ENCODE measurements at places on chromosomes 3 and 15. TPM values are rescaled to one million over a fixed set of nuclear protein-coding genes. Genes with fewer than 3 reads are reported as not detected.
A peak's percentile ranks its signal among the peaks of the same experiment; 100 is the strongest.

The PLA2G4D gene
- not detected for total RNA-seq

The ADAMTSL3 gene
- 0.58 TPM for total RNA-seq

The GAP43 gene
- not detected for total RNA-seq

The FOXB1 gene
- total RNA-seq, result not detected

The ARPIN gene
- 9.1 TPM for total RNA-seq

The CEP63 gene
- total RNA-seq, result 21.4 TPM

The LSM3 gene
- 24.7 TPM for total RNA-seq

The IGSF10 gene
- total RNA-seq, result under 0.01 TPM

The PAQR5 gene
- total RNA-seq, result 10.1 TPM

The LYZL4 gene
- not detected for total RNA-seq

The AQP9 gene
- total RNA-seq, result not detected

GRCh38 chr3:4314688-4315087 lies 11.5 kb downstream of the SETMAR start:
- DNase-seq, result no peak

DNA sequence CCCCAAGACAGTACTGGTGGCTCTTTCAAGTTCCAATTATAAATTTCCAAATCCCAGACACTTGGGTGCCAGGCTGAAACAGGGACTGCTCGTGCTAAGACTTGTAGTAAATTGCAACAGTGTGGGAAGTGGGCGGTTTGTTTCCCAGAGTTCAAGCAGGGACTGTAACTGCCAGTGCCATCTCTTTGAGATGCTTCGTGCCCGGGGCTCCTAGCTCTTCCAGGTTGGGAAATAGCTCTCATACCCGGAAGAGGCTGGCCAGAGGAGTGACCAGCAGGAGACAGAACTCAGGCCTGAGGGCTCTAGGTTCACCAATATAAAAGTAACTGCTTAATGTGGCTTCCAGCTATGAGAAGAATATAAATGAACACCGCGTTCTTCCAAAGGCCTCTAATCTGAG lies 54.0 kb upstream of the NEO1 start:
- DNase-seq, result no peak

- no peak for DNase-seq
Measured at GRCh38 chr15:47366884-47367283, 350.4 kb upstream of the SEMA6D start.

DNA sequence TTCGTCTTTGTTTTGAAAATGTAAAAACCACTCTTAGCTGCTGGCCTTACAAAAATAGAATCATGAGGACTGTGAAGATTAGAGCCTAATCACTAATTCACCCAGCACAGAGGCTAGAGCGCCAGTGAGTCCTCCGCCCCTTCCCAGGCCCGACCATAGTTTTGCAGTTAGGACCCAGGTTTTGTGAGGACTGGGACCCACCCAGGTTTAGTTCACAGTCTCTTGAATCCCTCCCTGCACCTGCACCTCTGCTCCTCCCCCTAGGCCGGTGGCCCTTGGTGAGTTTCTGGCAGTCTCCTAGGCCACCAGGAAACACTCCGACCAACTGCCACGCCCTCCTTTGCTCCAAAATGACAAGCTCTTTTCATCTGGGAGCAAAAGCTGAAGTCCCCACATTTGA lies 136.0 kb upstream of the CCDC54 start:
- no peak for DNase-seq

- no peak for DNase-seq
Measured at GRCh38 chr3:177527182-177527581, 329.9 kb upstream of the TBL1XR1 start.

DNA sequence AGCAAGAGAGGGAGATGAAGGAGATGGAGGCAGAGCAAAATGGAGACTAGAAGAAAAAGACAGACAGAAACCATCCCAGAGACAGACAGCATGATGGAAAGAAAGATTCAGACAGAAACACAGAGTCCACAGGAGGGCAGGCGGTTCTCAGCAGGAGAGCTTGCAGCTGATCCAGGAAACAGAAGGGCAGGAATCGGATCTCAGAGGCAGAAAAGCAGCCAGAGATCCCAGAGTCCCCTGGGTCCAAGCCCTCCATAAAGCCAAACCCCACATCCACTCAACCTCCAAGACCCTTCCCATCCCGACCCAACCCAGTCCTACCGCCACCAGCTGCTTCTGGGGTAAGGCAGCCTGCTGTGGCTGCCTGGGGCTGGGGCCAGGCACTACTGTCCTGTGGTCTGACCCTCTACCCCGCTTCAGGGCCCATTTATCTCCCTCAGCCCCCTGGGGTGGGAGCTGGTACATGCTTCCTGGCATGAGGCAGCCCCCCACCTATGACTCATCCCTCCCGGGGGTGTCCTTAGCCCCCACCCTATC lies at the start of gene UCN2:
TSS of gene UCN2 (minus strand) at position 400 of the 537 bp plus-strand sequence. CDS start 657 bp downstream, outside the sequence.
- no peak for DNase-seq

DNA sequence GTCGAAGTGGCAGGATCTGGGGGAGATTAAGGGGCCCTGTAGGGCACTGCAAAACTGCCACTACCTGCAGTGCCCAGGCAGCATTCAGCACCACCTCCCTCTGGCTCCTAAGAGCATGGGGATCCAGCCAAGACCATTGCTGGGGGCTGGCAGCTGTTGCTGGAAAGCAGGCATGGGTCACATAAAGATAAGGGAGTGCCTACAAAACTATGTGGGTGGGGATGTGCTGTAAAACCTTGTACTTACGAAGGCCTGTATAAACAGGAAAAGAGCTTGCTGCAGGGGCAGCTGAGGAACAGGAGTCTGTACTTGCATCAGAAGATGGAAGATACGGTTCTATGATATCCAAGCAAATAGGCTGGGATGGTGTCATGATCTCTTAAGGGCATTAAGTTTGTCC lies 27.1 kb downstream of the IL20RB start:
- DNase-seq, result no peak

GRCh38 chr15:77748078-77749064 lies 115.7 kb upstream of the LINGO1 start:
- no peak for DNase-seq

- no peak for DNase-seq
Measured at GRCh38 chr15:28022961-28023360, 76.2 kb downstream of the OCA2 start.

- DNase-seq, result no peak
Measured at GRCh38 chr3:151558661-151559060, 97.8 kb upstream of the IGSF10 start.

GRCh38 chr3:196735751-196736150 lies 3.9 kb upstream of the PAK2 start:
- no peak for DNase-seq

- peak; percentile 95 for DNase-seq
Measured at GRCh38 chr3:186598108-186598784, 14.6 kb upstream of the AHSG start.

DNA sequence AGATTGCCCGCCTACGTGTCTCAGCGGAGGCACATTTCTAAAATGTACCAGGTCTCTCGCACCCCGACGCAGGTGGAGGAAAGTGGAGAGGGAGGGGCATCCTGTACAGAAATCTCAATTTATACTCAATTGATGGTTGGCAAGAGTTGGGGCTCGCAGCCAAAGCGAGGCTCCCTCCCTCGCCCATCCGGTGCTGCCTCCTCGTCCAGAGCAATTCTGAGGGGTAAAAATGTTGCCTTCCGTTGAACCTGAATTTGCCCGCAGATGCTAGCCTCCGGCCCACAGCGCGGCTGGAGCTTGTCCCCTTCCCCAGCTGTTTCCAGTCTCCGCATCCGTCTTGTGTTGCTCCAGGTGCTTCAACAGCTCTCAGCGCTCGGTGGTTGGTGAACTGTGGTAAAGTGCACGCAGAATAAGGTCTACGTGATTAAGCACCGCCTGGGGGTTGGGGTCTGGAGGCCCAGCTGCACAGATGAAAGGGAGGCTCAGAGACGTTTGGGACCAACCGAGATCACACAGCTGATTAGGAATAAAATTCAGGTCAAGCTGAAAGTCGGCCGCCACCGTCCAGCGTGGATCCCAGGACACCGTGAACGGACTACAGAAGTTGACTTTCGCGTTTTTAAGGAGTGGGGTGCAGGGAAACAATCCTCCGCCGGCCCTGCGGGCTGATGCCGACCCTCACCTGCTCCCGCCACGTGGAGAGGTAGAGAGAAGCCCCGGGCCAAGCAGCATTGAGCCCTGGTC lies 846 bp upstream of the POLG start:
- no peak for DNase-seq

GRCh38 chr3:157381606-157382005 lies 55.0 kb upstream of the PTX3 start:
- DNase-seq, result no peak

GRCh38 chr3:140924097-140924873 lies 17.4 kb upstream of the SLC25A36 start:
- DNase-seq, result no peak

DNA sequence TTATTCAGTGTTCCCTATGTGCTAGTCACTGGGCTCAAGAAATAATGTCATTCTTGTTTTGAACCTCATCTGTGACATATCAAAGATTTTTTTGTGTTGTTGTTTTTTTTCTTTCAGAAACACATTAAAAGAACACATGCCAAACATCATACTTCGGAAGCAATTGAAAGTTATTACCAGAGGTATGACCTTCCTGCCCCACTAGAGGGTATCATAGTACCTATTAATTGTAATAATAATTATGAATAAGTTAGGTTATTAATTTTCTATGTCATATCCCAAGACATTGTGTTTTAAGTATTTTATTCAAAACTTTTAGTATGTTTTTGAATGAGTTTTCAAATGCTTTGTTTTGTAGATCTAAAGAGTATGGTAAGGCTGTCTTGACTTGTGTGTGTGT lies 65.7 kb downstream of the CDIN1 start:
- no peak for DNase-seq

DNA sequence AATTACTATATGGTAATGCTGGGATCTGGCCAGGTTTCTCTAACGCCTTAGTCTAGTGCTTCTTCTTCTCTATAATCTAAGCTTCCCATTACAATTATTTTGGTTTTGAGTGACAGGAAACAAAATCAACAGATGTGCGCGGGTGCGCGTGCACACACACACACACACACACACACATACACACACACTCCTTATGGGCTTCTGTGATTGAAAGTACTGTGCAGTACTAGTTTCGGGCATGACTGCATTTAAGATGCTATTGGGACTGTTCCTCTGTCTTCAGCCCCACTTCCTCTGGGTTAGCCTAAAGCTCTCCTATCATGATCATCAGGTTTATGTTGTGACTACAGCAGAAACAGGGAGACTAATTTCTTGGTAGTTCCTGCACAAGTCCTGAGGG lies 32.2 kb downstream of the EPHB1 start:
- no peak for DNase-seq

DNA sequence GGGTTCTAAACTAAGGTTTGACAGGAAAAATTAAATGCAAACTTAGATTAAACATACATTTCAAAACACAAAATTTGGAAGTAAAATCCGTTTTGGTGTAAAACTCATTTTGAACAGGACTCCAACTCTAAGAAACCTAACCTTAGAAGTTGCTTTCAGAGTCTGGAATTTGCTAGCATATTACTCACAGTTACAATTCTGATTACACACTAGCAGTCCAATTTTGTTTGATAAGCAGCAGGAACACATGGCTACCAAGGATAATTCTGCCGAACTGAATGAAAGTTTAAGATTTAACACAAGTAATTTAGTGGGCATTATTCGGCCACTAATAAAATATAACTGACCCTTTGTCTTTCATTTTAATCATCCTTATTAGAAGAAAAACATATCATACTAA lies 49.6 kb downstream of the FRMD5 start:
- no peak for DNase-seq

GRCh38 chr15:48479751-48480150 lies 148.5 kb downstream of the DUT start:
- no peak for DNase-seq

- DNase-seq, result no peak
Measured at GRCh38 chr3:46876313-46877300, 914 bp upstream of the PTH1R start.

GRCh38 chr3:193744822-193745684 lies 152.0 kb downstream of the OPA1 start:
- no peak for DNase-seq

DNA sequence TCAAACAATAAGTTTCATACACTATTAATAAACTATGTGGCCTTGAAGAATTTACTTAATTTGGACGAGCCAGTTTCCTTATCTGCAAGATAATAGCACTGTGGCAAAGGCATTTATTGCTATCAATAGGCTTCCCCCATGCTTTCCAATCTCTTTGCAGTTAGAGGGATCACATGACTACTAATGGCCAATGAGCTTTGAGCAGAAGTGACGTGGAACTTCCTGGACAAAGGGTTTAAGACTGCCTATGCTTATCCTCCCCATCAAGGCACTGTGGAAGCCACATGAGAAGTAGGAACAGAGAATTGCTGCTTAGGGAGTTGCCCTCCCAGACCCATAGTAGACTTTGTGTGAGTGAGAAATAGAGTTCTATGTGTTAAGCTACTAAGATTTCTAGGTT lies 16.7 kb upstream of the ZMAT3 start:
- DNase-seq, result no peak

DNA sequence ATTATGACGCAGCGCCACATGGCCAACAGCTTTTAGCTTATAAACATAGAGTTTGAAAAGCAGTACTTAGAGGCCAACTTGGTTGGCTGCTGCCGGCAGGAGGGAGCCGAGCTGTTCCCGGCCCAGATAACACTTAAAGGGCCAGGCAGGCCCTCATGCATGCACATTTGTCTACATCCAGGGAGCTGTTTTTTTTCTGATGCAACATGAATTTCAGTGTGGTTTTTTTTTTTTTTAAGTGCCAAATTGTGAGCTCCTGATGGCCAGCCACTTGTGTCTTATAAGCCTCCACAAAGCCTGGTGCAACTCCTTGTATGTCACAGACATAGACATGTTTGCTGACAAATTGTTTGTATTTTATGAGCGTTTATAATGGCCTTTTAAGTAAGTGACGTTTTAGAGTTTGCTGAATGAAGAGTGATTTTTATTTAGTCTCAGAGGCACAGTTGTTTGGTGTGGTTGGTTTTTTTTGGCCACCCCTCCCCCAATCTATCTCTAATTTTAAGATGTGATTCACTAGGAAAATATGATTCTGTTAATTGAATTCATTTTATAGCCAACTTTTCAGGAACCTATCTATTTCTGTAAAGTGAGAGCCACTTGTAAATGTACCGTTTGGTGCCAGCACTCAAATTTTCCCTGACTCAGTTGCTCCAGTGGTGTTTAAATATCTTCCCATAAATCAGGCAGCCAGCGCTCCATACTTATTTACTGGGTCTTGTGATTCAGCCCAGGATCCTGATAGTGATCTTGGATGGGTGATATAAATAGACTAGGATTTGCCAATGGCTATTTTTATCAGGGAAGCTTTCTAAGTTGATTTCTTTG lies 134.3 kb downstream of the VGLL4 start:
- no peak for DNase-seq

Data from epithelial cell of proximal tubule (primary cell).